Caco-2 (cell line): ENCODE measurements at places on chromosomes 5 and 9. TPM values are rescaled to one million over a fixed set of nuclear protein-coding genes. Genes with fewer than 3 reads are reported as not detected.
A peak's percentile ranks its signal among the peaks of the same experiment; 100 is the strongest.

DNA sequence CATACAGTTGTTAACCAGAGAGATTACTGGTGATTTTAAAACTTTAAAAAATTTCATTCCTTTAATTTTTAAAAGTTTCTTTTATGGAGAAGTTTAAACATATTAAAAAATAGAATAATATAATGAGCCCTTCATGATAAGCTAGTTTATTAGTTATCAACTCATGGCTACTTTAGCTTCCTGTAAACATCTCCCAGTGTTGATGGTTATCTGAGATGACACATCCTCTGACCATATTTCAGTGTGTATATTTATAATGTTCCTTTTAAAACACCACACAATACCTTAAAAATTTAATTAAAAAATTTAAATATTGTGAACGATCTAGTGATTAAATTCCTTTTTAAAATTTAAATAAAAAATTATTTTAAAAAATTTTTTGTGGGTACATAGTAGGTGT is 74.1 kb downstream of the IPO11 start:
- no peak for DNase-seq

GRCh38 chr5:134603059-134603458 is 29.6 kb downstream of the SAR1B start:
- DNase-seq, result no peak

GRCh38 chr9:114721491-114722079 is 39.6 kb upstream of the TEX48 start:
- peak; percentile 75 for DNase-seq

- DNase-seq, result no peak
Observed at GRCh38 chr5:141508798-141509611, 20.1 kb downstream of the PCDHGC5 start.

The PRDM9 gene
- total RNA-seq, result not detected in 2 replicates
